ENCODE measurements at places on chromosomes 12 and 14. TPM values are rescaled to one million over a fixed set of nuclear protein-coding genes. Genes with fewer than 3 reads are reported as not detected.

SRRM4 gene
- total RNA-seq: 0.34 TPM

WNT1 gene
- total RNA-seq: not detected

DNA sequence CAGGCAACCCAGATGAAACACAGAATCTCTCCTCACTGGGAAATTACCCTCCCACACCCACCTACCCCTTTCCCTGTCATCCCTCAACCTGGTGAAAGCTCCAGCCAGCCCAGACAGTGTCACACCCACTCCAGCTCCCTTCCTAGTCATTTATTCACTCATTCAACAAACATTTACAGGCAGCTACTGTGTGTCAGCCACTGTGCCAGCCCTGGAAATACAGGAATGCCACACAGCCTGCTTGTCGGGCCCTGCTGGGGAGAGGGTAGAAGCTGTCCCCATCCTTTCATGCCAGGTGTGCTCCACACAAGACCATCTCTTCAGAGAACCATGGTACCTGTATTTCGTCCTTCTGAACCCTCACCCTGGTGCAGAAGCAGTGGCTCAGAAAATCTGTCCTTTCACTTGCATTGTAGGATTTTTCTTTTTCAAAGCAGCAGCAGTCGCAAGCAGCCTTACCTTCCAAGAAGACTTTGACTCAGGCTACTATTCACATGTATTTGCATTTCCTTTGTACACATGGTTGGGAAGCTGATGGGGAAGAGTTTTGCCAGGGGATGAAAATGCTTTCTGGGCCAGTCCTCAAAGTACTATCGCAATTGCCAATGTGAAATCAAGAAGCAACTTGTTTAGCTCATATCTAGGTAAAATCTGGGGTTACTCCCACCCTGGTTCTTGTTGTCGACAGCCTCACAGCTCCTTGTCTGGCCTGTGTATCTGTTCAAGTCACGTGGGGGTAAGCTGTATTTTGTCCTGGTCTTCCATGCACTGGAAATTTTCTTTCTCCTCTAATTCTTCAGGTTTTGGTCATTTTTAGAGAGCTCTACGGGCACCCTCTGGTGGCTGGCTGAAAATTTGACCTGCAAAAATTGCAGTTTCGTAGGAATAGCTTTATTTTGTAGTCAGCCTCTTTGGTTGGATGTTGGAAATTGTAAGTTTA is 147.4 kb upstream of the EGLN3 start:
- peak; percentile 50 for DNase-seq

DNA sequence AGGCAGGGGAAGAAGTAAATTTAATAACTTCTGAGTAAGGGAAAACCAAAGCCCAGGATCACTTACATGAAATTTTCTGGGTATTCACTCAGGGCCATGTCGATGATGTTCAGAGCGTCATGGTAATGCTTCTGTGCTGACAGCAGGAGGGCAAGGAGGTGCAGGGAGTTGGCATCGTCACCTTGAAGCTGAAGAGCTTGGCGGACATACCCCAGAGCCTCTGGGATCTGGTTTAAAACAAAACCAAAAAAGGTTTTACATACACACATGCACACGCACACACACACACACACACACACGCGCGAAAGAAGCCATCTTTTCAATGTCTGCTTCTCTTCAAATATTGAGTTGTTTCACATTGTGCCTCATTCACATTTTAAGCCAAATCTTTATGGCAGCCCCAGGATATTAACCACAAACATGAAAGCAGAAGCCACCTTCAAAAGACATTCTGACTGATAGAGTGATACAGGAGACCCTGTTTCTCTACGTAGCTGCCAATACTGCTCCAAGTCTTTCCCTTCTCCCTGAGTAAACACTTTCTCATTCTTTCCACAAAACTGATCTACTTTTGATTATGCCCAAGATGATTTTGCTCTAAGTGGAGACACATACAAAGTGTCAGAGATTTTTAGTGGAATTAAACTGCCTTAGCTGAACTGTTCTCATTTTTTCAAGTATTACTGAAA is 172.1 kb downstream of the TTC7B start:
- DNase-seq: no peak

DNAH10 gene
- total RNA-seq: 0.26 TPM

DNA sequence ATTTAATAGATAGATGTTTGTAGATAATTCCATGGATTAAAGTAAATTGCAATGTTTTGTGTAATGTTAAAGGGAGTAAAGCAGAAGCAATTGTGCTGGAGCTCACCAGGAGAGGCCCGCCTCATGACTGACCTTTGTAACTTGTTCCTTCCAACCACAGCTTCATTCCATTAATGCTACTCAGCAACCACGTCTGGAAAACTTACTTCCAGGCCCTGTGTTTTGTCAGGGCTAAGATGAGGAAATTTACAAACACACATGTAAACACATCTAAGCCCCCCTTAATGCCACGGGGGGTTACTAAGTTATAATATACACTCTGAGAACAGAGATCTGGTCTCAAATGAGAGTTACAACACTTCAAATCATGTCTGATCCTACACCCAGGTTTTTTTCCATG is 12.4 kb downstream of the LUM start:
- no peak for DNase-seq

GRCh38 chr12:46678426-46678825 is 147.4 kb downstream of the SLC38A4 start:
- no peak for DNase-seq

- DNase-seq: no peak
These were observed 49.2 kb downstream of the TSHR start for GRCh38 chr14:81004575-81004974.

- DNase-seq: no peak
These were observed 43.2 kb downstream of the TBK1 start for GRCh38 chr12:64494998-64495729.

GRCh38 chr14:52365071-52365470 is 51.0 kb downstream of the PTGER2 start:
- no peak for DNase-seq

DNA sequence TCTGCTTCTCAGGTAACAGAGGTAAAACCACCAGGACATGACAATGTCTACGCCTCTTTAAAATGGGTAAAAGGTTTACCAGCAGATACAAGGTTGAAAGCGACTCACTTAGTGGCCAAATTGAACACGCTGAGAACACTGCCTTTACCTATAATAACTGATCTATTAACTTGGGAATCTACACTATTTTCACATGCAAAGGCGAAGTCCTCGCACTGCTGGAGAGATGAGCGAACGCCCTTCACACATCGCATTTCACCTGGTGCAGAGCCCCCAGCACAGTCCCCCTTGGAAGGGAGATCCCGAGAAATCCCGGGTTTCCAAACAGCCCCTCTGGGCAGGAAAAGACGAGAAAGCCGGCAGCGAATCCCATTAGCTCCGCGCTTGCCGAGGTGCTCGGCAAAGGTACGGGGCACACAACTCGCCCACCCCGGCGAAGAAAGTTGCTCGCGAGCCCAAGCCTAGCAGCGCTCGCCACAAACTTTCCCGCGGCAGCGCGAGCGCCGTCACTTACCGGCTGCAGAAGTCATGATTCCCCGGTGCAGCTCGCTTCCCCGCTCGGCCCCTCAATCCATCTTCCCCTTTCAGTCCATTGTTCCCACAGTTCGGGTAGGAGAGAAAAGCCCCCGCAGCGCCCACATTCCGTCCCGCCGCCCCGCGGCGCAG is 423 bp downstream of the FGD6 start:
- no peak for DNase-seq

- no peak for DNase-seq
These were observed 392.7 kb downstream of the RPS29 start for GRCh38 chr14:49193332-49194065.

GRCh38 chr12:39902821-39903220 is 203.1 kb downstream of the SLC2A13 start:
- no peak for DNase-seq

DNA sequence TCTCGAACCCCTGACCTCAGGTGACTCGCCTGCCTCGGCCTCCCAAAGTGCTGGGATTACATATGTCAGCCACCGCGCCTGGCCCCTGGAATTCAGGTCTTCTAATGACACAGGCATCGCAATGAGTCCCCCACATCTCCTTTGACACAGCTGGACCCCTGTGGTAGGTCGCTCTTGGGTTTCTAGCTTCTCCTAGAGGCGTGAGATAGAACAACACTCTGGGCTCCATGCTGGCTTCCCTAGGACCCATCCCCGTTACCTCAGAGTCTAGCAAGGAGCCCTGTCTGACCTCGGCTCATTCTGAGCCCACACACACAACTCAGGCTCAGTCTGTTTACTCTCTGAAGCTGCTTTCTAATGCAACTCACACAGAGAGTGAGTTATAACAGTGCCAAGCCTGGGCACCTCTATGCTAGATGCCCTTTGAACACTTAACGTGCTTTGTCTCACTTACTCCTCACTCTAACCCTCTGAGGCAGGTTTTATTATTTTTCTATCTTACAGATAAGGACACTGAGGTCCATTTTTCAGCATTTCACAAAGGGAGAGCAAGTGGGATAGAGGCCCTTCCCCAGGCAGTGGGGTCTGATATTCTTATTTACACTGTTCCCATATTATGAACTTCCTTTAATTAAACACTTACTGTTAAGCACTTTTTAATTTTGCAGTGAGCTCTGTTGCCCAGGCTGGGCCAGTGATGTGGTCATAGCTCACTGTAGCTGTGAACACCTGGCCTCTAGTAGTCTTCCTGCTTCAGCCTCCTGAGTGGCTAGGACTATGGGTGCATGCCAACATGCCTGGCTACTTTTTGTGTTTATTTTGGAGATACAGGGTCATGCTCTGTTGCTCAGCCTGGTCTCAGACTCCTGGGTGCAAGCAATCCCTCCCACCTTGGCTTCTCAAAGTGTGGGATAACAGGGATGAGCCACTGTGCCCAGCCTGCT is 40.6 kb upstream of the RBM19 start:
- no peak for DNase-seq

GRCh38 chr12:123608182-123608581 is 6.3 kb downstream of the DDX55 start:
- DNase-seq: no peak

GRCh38 chr14:81533536-81534343 is at the start of gene SEL1L:
Gene SEL1L, minus strand, starts transcription at chr14:81533853. Its CDS starts 109 bp downstream, at chr14:81533744.
- peak; percentile 99 for DNase-seq

CLEC9A gene
- not detected for total RNA-seq

DNA sequence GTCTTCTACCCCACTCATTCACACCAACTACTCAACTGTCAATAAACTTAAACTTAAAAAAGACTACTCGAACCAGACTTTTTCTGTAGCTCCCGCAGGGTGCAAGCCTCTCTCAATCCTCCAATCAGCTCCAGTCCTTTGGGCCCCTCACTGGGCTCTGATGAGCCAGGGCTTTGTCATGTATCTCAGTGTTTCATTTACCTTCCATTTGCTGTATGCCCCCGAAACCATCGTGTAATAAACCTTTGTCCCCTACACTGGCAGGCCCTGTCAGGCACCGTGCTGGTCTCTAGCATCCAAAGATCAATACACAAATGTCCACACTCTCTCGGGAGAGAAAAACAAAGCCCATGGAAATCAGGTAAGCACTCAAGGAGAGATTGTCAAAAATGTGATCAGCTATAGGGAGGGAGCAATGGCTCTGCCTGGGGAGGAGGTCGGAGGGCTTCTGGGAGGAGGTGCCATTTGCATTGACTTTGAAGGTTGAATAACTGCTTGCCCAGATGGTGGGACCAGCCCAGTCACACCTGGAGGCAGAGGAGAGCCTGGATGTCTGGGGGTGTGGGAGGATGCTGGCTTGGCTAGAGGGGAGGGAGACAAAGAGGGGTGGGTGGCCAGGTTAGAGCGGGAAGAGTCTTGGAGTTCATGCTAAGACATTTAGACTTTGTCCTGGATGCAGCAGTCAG is 42.1 kb upstream of the DICER1 start:
- DNase-seq: no peak

- DNase-seq: peak; percentile 59
These were observed 14.2 kb upstream of the PLXNC1 start for GRCh38 chr12:94133964-94134795.

All from neural progenitor cell (in vitro differentiated cells).